CD8-positive, alpha-beta memory T cell (primary cell): ENCODE measurements at places on chromosomes 2 and 18.

DNA sequence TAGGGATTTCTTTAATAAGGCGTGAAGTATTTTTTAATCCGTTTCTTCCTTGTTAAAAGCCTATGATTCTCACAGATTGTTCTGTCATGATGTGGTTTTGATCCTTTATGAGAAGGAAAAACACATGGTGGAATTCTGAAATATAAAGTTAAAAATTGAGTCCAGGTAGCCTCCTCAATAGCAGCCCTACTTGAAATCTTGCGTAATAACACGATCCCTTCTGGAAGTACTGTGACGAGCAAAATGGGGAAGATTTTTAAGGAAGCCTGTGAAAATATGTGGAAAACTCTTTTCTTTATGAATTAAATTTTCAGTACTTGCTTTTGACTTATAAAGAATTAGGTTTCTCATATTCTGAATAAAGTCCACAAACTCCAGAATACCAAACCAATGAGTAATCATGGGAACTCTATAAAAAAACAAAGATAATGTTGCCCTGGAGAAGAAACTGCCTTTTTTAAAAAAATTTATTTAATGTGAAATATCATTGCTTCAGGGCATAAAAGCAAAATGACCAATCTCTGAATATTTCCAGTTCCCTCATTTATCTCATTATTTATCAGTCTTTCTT lies 476.4 kb upstream of the ZEB2 start:
- no peak for DNase-seq

DNA sequence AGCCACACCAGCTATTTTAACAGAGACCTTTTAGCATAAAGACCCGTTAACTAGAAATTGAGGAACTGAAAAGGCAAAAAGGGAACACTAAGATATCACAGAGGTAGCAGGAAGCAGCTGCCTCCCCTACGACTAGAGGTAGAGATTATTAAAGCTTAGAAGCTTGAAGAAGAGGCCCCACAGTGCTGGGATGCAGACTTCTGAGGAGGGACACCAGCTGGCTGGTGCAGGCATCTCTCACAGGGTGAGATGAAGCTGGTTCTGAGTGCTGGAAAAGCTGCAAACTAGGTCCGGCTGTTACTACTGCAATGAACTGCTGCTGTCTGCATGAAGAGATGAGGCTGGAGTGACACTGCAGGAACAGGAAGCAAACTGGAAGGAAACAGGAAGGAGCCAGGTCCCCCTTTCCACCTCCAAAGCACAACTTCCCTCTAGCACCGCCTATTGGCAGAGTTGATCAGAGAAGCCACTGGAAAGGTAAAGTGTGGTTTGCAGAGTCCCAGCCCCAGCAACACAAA lies 61.2 kb upstream of the MRPS9 start:
- no peak for DNase-seq

GRCh38 chr2:217866457-217866856 lies 136.3 kb downstream of the TNS1 start:
- no peak for DNase-seq

DNA sequence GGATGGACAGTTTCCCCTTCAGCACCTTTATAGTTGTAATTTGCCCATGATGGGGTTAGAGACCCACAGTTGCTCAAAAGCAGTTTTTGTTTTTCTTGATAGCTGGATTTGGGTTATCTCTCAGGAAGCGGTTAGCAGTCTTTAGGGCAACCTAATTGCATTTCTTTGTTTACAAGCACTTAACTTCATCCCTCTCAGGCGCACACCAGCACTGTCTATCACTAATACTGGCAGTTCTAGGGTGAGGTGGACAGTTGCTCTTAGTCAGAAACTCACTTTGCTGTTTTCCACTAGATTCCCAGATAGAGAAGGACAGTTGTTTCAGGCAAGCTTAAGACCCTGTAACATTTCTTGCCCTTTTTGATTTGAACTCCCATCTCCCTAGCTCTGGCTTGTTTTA lies 146.0 kb downstream of the AGAP1 start:
- DNase-seq = no peak

- DNase-seq = no peak
Measured at GRCh38 chr2:28405537-28405936, 12.9 kb downstream of the FOSL2 start.

DNA sequence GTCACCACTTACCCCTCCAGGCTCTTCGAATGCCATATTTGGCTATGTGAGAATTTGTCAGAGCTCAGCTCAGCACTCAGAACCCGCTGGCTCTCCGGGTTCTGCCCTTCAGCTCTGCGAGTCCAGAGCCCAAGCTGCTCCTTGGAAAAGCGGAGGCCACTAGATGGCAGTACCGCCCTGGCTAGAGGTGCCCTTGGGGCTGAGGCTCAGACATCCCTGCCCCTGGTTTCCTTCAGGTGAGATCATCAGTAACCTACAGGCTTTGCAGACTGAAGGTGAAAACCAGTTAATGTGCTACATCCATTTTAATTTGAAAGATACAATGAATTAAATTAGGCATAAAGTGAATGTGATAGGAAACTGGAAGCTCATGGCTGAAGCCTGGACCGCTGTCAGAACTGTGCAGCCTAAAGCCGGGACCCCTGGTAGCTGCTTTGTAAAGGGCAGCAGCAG lies 285.6 kb downstream of the AGAP1 start:
- no peak for DNase-seq

GRCh38 chr2:43332653-43333052 lies 106.2 kb upstream of the ZFP36L2 start:
- no peak for DNase-seq

DNA sequence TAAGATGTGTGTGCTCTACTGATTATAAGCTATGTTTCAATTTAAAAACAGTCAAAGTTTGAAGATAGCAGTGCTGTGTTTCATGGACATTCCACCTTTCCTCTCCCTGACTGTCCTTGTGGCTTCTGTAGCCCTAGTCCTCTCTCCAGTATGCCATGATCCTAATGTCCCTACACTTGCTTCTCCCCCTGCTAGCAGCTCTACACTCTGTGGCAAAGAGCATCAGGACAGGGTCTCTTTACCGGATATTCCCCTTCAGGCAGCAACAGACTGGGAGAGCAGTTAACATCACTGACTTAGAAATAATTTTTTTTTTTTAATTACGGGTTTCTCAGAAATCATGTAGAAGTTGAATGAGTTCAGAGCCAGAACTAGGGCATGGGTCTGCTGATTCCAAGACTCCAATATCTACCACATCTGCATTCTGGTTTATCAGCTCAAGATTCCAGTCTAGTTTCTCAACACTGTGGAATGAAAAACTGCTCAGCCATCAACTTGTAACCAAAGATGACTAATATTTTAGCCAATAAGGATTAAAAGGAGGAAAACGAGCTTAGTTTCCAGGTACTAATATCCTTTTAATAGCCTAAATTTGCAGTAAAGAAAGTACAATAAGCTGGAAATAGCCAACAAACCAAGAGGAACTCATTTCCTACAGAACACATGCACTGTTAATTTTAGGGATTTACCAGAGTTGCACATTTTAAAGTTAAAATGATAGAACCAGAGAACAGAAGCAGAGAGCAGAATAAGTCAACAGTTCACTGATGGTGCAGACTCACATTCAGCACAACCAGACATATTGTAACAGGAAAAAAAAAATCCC lies 45.2 kb downstream of the TMEM131 start:
- DNase-seq = no peak

GRCh38 chr2:15732341-15733077 lies 140.8 kb downstream of the DDX1 start:
- DNase-seq = no peak

GRCh38 chr2:164456619-164457018 lies 164.7 kb downstream of the GRB14 start:
- DNase-seq = no peak

- no peak for DNase-seq
Measured at GRCh38 chr2:129672521-129672920, 306.9 kb upstream of the RAB6C start.

- DNase-seq = peak; percentile 60
Measured at GRCh38 chr2:106085181-106085940, 108.7 kb downstream of the UXS1 start.

GRCh38 chr2:106953779-106954178 lies 67.8 kb upstream of the ST6GAL2 start:
- DNase-seq = no peak

DNA sequence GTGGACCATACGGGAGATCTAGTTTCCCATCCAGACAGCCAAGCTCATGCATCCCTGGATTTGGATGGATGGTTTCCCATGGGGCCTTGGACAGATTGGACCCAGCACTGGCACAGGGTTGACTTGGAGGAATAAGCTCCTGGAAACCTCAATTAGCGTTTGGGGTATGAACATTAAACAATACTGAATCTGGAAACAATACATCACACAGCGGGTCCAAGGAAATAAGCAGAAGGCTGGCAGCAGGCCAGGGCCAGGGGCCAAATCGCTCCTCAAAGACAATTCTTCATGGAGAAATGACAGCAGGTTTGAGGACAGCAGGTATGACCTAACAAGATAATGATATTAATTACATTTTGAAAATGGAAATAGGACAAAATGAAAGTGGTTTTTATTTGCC lies 540.6 kb downstream of the RIT2 start:
- DNase-seq = no peak

- DNase-seq = no peak
Measured at GRCh38 chr18:1018181-1018681, 113.6 kb downstream of the ADCYAP1 start.

DNA sequence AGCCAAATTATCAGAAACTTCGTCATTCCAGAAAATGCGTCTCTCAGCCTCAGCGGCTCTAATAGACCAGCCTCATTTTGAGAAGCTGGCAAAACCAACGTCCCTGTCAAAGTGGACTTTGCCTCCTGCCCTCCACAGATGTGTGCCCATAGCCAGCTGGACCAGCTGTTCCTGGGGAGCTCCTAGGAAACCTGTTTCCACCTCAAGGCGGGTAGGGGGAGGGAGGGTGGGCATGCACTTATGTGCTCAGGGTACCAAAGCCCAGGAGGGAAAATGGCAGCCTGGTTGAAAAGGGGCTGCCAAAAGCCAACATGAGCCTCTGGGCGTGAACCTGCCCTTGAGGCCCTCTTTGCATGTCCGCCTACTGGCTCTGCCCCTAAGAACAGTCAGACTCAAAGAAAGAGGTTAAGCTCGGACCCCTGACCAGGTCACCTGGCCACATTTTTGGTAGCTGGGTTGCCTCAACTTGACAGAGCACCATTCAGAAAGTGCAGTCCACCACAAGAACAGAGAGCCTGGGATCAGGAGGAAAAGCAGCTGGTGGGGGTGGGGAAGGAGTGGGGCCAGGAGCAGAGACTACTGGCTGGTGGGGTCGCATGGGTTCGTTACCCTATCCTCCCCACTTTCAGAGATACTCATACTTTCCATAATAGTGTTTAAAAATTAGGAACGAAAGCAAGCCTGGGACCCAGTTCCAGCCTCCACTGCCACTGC lies 3.5 kb downstream of the PER2 start:
- DNase-seq = no peak
